ENCODE measurements at places on chromosomes 7 and 10.
A peak's percentile ranks its signal among the peaks of the same experiment; 100 is the strongest.

GRCh38 chr10:101304316-101304715 lies 49.6 kb upstream of the BTRC start:
- no peak for DNase-seq

DNA sequence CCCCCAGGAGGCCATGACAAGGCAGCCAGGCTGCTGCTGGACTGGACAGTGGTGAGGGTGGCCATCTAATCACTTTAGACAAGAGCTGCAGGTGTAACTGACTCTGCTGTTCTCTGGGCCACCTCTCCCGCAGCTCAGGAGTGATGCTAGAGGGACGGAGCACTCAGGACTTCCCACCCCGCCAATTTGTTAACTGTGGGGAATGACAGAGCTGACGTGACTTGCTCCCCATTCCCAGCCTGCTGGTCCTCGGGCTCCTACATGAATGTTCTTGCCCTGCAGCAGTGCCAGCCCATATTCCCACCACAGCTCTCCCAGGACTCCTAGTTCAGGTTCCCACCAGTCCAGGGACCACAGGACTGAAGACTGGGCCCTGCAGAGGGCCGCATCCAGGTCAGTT lies 16.7 kb upstream of the NPFFR1 start:
- DNase-seq: no peak

DNA sequence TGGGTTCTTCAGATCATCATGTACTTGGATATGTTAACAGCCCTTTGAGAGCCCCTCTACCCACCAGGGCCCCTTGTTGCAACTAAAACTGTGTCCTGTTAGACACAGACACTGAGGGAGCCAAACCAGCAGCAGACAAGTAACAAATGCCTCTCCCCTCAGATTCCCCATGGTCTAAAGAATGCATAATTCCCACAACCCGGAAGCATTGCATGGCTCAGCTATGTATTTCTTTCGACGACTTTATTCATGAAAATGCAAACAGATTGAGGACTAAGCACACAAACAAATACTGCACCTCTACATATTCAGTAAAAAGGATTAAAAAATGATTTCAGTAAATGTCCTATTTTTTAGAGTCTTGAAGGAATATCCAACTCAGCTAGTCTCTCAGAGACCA lies 70.1 kb upstream of the HECW1 start:
- no peak for DNase-seq

DNA sequence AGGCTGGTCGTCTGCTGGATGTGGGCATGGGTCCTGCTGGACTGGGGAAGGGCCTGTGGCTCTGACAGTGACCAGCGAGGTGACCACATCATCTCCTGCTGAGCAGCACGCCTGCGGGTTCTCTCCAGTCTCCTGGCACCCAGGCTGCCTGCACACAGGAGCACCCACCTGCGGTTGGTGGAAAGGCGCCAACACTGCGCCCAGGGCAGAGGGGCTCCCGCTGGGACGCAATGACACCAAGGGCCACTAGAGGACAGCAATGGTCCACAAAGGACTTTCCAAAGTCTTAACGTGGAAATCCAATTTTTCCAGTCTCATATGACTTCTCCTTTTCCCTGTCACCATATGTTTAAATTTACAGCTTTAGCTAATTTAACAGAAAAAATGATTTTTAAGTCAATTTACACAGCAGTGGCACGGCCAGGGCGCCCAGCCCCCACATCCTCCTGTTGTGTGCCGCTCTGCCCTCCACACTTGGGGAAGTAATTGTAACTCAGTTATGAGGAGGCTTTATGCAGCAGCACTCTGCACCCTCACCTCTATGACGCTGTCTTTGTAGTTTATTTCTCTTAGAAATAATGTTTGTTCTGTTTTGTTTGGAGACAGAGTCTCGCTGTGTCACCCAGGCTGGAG lies 38.1 kb downstream of the CFAP46 start:
- peak; percentile 50 for DNase-seq

- DNase-seq: no peak
Observed at GRCh38 chr10:74474022-74474713, 323.1 kb downstream of the ADK start.

GRCh38 chr7:36563706-36564327 lies 160.5 kb downstream of the AOAH start:
- no peak for DNase-seq

DNA sequence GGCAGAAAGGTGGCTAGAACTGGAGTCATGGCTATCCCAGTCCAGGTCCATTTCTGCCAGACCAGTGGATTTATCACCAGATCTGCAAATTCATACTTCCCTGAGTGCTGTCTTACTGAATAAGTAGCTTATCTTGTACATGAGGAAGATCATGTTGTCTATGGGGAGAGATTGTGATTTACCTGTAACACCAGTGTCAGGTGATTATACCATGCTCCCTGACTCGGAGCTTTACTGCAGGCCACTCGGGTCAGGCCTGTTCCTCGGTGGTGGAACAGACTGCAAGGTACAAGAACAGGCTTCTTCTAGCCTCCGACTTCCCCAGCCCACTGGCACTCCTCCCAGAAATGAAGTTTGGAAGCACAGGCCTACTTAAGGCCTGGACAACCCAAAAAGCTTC lies 42.6 kb upstream of the DLG5 start:
- no peak for DNase-seq

GRCh38 chr7:155728116-155728515 lies 83.7 kb downstream of the RBM33 start:
- DNase-seq: no peak

DNA sequence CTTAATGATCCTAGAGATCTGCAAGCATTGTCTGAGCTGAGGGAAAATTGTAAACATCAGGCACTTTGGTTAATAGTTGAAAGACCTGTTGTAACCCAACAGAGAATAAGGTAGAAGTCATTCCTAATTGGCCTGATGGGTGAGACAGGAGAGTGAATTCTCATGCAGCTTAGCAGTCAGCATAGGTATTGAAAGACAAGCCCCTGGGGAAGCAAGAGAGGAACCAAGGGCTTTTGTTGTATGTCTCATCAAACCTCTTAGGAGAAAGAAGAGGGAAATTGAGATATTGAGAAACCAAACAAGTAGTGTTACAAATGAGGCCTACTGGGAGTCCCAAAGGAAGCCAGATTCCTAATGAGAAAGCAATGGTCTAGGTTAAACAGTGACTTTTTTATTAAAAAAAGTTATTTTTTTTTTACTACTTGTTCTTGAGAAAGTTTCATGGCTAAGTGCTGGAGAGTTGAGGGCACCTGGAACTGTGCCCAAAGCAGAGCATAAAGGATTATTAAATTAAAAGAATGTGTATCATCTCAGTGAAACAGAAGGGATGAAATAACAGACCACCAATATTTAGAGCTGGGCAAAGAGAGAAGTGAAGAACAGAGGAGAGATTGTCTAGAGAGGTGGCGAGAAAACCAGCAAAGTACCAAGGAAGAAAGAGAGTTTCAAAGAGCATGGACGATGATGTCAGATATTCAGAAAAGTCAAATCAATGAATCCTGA lies 168.9 kb downstream of the CDK14 start:
- no peak for DNase-seq

DNA sequence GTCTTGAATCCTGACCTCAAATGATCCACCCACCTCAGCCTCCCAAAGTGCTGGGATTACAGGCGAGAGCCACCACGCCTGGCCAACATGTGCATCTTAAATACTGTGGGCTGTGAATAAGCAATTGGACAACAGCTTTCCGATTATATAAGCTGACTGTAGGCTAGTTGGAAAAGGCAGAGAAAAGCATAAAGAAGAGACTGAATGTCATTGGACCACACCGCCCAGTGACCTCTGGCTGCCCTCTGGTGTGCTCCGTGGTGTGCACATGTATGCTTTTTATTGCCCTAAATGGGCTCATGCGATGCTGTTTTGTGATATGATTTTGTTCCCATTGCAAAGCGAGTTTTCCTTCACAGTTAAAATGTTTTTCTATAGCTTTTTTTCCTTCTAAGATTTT lies 15.4 kb upstream of the CSGALNACT2 start:
- no peak for DNase-seq

DNA sequence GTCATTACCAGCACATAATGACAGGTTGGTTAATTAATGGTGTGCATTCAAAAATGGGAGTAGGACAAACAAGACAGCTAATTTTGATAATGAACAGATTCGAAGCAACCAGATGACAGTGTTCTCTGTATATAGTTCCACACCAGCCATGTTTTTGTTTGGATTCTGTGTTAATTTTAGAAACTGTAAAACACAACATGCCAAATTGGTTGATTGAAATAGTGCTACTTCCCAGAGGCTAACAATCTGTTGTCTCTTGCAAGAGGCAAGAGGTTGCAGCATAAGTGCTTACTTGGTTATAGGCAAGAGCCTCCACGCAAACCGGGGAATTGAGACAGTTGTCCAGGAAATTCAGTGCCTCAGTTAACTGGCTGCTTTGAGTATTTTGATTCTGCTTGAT lies 170.2 kb upstream of the HABP2 start:
- DNase-seq: no peak

DNA sequence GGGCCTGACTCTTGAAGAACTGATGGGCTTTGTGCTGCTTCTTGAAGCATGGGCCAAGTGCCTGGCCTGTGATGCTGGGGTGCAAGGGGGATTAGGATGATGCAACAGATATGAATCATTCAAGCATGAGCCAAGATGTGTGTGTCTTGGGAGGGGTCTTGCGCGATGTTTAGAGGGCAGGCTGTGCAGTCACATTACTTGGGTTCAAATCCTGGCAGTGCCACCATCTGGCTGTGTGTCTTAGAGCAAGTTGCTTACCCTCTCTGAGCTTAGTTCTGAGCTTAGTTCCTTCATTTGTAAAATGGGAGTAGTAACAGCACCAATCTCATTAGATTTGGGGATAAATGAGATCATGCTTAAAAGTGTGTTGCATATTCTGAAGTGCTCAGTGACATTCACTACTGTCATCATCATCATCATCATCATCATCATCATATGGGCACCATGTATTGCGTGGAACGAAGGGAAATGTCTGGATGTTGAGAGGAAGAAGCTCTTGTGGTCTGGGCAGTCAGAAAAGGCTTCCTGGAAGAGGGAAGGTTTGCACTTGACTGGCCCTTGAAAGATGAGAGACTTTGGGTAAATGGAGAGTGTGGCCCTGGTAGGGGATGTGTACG lies 9.3 kb downstream of the UNC5B start:
- no peak for DNase-seq

- no peak for DNase-seq
Observed at GRCh38 chr10:16989826-16990293, 139.8 kb downstream of the CUBN start.

DNA sequence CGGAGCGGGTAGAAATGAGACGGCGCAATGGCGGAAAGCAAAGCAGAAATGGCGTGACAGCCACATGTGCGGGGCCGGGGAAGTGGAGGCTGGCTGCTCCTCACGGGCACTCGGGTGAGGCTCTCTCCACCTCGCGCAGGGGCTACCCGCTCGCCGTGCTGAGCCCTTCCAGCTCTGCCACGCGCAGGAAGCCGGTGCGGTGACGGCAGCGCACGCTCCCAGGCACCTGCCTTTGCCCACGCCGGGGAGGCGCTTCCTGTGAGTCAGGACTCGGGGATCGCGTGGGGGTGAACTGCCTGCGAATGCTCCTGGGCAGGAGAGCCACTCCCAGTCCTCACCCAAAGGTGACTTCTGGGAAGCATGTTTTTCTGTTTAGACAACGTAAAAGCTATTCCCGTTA lies 431.2 kb downstream of the GLRX3 start:
- DNase-seq: no peak

DNA sequence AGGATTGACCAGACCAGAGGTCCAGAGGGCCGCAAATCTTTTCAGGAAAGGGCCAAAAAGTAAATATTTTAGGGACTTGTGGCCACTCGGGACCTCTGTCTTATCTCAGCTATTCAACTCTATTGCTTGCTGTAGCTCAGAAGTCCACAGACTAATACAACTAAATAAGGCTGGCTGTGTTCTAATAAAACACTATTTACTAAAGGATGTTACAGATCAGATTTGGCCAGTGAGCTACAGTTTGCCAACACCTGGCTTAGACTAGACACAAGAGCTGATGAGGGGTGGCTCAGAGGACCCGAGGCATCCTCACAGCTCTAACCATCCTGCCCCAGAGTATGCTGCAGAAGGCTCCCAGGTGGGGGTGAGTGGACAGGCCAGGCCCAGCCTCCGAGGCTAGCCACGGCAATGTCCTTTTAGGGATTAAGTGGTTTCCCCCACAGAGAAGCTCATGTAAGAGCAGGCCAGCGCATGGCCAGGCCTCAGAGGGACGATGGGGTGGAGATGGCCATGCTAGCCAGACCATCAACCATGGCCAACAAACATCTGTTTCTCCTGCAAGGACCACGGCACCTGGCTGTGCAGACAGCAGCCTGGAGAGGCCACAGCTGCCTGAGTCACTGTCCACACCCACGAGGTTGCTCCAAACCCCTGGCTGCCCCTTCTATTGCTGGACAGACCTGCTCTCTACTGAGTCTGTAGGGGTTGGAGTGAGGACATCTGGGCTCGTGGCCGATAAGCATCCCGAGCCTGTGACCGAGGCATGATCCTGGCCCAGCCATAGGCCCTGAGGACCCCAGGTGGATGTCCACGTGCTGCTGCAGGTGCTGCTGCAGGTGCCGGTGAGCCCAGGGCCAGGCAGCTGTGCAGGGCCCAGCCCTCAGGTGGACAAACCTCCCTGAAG lies 76.5 kb downstream of the AFAP1L2 start:
- no peak for DNase-seq

DNA sequence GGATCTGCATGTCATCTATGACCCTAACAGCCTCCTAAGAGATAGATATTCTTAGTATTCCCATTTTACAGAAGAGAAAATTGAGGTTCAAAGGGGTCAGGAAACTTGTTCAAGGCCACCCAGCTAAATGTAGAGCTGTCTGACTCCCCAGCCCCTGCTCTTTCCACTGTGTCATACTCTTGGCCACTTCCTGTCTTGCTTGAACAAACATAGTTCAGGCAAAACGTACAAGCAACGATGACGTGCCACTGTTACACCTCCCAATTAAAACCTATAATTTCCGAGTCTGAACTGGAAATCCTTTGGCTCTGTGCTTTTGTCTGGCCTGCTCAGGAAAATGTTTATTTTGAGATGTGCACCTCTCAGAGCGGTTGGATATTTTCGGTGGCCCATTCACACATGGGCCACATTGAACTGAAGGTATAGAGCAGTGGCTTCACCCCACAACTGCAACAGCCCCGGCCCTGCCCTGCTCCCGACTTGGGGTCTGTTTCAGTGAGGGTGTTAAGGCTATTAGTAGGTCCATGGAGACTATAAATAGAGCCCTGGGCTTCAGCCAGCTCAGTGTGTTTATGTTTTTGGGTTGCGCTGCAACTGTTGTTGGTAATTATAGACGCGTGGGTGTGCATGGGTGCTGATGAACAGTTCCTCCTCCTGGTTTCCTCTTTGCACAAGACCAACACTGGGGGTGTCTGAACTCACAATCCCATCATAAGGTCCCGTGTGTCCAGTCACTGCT lies 172.3 kb upstream of the ADO start:
- no peak for DNase-seq

GRCh38 chr10:80458263-80458625 lies 4.1 kb downstream of the TSPAN14 start:
- DNase-seq: no peak

DNA sequence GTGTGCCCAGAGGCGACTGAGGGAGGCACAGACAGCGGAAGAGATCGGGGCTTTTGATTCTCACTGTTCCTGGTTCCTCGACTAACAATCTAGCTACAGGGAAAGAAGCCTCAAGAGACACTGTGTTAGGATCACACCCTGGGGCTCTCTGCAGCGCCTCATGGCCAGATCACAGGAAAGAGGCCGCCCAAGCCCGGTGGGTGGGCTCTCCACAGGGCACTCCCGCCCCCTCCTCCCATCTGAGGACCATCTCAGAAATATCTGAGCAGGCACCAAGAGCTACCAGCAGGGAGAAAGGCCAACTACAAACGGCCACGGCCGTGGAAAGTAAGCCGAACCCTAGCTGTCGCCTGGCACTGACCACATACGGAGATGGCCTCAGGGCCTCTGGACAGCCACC lies 224.2 kb downstream of the MLLT10 start:
- DNase-seq: no peak

All from dorsolateral prefrontal cortex (tissue), 122 donors.